CD8-positive, alpha-beta memory T cell (primary cell): ENCODE measurements at places on chromosomes 4 and X. TPM values are rescaled to one million over a fixed set of nuclear protein-coding genes. Genes with fewer than 3 reads are reported as not detected.

TMEM31 gene
- total RNA-seq, result not detected

TMSB15A gene
- total RNA-seq, result 0.49 TPM

EOLA2 gene
- total RNA-seq, result 66.1 TPM

TRIM60 gene
- total RNA-seq, result not detected

SATL1 gene
- not detected for total RNA-seq

RAB40AL gene
- 0.49 TPM for total RNA-seq

MAGEB1 gene
- not detected for total RNA-seq

LUZP4 gene
- total RNA-seq, result not detected

TASL gene
- 1.2 TPM for total RNA-seq

SLC34A2 gene
- not detected for total RNA-seq

BEX3 gene
- total RNA-seq, result 10.6 TPM

NCBP2L gene
- total RNA-seq, result not detected

FAM9C gene
- not detected for total RNA-seq

DGKK gene
- total RNA-seq, result not detected

ALB gene
- total RNA-seq, result not detected

GRCh38 chrX:121032531-121032930, 14.9 kb upstream of the GLUD2 start:
- DNase-seq, result no peak

DNA sequence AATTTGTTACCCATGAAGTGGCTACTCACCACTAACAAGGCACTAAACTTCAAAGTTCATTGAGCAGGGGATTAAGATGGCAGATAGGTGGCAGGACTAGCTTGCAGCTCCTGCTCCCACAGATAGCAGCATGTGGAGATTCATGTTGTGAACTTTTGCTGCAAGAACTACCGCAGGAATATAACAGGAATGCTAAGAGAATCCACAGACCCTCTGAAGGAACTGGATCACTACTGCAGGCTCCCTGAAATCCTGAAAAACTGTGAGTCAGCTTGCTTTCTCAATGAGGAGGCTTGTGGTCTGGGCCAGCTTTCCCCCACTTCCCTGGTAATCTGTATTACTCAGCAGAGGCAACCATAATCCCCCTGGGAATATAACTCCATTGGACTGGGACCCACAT, 118.5 kb upstream of the VCX2 start:
- DNase-seq, result no peak

GRCh38 chr4:184369871-184370270, 104.5 kb downstream of the IRF2 start:
- DNase-seq, result no peak

DNA sequence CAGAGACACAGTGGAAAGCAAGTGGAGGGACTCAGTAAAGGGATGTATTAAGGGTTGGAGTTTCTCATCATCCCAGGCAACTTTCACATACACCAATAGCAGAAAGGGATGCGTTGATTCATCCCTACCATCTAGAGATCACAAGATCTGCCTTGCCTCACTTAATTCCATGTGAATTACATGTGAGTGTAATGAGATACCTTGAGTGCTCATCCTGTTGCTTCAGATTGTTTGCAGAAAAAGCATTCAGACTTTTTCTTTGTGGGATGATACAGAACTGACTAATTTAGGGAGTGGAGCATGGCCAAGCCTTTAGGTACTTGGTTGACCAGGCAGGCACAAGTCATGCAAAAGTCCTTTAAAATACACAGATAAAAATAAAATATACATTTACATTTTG, 124.8 kb upstream of the SLIT2 start:
- no peak for DNase-seq

GRCh38 chr4:3365871-3366842, 73.3 kb downstream of the RGS12 start:
- no peak for DNase-seq

- no peak for DNase-seq
These were observed 31.1 kb downstream of the PGRMC2 start for GRCh38 chr4:128256539-128256938.

- no peak for DNase-seq
These were observed 24.9 kb downstream of the JAKMIP1 start for GRCh38 chr4:6175426-6175825.

DNA sequence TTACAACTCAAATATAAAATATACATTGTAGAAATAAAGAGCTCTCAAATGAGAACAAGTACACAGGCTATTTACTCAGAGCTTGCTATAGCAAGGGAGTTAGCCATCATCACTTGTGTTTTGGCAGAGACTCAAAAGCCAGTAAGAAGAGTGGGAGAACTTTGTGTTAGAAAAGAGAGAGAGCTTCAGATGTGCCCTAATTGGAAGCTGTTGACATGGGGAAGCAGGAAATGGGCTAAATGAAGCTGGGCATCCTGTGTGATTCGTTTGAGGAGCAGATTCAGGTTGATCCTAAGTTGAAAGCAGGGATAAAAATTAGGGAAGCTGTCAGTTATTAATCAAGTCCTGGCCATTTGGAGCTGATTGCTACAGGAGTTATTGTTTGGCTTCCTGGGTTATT, 207.4 kb upstream of the MAOA start:
- no peak for DNase-seq

GRCh38 chrX:132463411-132463810, 25.4 kb downstream of the MBNL3 start:
- DNase-seq, result no peak

GRCh38 chrX:78643874-78644273, 15.3 kb downstream of the RTL3 start:
- DNase-seq, result no peak

DNA sequence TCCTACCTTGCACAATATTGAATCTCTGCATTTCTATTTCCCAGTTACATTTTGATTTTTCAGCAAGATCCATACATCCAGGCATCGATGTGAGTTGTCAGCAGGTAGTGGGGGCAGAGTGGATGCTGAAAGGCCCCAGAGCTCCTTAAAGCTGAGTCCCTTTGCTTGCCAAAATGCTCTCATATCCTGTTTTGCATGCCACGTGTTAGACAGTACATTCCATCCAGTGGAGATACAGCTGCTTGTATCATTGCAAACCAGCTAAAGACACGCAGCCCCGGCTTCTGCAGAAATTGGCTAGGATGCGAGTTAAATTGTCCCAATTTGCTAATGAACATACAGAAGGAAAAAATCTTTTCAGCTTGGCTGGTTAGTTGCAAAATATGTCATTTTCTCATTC, 179.6 kb upstream of the MXRA5 start:
- no peak for DNase-seq

DNA sequence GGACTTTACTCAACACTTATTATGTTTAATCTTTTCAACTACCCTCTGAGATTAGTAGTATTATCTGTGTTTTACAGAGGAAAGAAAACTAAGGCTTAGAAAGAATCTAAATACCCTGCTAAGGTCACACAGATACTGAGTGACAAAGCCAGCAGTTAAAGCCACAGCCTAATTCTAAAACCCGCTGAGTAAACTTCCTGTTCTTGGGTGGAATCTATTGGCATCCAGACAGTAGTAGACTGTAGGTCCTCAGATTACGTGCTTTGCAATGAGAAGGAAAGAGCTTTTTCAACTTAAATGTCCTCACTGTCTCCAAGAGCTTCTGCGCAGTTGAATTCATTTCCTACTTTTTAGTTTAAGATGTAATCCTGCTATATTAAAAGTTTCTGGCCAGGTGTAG, 126.0 kb downstream of the TENM3 start:
- no peak for DNase-seq

DNA sequence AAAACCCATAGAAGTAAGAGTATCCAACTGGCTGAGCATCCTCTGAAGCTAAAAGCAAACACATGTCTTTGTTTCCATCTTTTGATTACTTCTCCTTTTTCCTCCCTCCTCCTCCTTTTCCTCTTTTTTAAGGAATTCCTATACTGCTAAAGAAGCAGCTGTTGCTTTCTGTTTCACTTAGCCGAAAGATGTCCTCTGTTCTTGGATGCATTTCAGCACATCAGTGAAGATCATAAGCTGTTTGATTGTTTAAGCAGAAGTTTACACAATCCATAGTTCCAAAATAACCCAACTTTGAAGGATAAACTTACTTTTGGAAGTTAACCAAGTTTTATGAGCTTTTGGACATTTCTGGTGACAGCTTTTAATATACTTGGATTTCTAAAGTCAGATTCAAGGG, 55.1 kb upstream of the TNIP3 start:
- DNase-seq, result no peak

GRCh38 chrX:146054311-146054710, 236.7 kb downstream of the SLITRK2 start:
- DNase-seq, result no peak

DNA sequence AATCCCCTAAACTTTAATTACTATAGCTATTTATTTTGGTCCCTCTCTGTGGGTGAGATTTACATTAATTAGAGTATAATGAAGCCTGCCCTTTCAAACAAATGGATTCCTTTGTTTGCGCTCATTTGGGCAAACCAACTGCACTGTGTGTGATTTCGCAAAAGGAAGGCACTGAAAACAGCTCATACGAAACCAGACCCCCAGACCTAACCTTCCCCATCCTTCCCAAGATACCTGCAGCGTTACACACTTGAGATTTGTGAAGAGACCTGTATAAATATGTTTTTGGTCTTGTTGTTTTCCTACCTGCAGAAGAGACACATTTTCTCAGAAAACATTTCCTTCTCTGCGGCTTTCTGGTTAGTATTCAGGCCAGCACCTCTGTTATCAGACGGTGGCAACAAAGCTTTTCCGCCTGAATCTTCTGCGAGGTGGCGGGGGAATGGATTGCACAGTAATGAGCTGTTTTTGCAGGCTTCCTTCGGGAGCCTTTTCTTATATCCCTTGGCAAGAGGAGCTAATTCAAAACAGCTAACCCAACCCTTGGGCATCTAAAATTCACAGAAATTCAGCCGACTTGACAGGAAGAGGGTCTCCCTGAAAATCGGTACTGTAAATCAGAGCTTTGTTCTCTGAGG, 47.6 kb downstream of the CBLL2 start:
- no peak for DNase-seq

DNA sequence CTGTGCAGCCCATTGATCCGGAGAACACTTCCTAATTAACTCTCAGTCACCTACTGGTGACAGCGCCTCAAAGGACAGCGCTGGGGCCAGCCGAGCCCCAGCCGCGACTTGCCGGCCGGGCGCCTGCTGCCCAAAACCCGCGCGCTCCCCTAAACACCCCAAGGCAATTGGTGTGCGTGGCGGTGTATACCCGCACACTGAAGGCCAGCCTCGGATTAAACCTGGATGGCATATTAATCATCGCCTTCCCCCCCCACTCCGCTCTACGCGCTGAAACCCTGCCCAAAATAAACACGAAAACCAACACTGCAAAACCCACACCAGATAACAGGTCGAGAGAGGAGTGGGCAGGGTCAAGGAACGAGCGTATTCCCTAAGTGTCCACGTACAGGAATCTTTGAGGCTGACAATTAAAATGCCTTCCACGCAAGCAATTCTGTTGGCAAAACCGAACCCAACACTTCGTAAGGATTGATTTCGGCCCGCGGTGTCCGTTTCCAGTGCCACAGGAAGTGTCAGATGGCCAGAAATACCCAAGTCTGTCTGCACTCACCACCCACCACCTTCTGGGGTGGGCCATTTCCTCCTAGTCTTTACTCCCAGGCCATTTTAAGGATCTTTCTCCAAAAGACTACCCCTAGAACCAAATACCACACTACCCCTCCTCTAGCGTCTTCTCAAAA, 2.7 kb downstream of the BCOR start:
- no peak for DNase-seq

DNA sequence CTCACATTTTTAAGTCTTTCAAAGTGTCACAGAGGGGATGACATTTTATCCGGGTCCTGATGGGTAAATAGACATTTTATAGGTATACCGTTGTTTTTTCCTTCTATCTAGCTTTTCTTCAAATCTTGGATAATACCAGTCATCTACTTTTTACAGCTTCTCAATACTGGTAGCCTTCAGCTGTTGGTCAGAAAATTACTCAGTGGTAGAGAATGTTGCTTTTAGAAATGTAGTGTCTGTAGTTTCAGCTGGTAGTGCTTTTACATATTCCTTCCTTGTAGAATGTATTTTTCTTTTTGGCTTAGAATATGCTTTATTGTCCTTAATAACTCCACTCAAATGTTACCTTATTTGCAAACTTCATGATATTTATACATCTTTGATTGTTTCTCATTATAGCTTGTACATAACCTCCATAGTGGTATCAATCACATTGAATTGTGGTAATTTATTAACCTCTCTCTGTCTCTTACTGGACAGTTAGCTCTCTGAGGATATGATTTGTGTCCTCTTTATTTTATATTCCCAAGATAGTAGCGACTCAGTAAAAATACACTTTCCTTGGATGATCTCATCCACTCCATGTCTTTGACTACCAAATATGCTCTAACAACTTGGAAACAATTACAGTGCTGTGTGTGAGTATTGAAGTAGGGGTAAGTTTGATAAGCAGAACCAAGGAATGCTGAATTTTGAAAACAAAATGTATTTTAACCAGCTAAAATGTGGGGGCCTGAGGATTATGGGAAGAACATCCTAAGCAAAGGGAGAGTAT, 53.8 kb downstream of the RAP1GDS1 start:
- no peak for DNase-seq

DNA sequence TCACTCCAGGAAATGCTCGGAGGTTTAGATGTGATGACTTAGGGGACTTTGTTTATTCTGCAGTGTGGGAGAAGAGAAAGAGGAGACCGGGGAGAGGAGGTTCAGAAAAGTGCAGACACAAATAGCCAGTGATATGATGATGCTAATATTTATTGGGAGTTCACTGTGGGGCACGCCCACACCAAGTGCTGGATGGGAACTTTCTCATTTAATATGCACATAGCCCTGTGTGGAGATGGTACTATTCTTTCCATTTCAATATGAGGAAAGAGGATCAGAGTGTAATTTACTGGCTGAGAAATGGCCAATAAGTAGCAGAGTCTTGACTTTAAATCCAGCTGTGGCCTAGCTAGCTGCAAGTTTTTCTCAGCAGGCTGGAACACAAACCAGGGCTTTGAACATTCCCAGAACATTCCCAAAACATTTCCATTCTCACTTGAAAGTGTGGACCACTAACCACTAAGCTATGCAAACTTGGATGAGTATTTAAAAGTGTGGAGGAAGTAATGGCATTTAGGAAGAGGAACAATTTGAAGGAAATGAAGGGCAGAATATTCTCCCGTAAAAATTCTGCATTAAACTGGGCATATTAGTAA, 231.7 kb downstream of the HS3ST1 start:
- no peak for DNase-seq

DNA sequence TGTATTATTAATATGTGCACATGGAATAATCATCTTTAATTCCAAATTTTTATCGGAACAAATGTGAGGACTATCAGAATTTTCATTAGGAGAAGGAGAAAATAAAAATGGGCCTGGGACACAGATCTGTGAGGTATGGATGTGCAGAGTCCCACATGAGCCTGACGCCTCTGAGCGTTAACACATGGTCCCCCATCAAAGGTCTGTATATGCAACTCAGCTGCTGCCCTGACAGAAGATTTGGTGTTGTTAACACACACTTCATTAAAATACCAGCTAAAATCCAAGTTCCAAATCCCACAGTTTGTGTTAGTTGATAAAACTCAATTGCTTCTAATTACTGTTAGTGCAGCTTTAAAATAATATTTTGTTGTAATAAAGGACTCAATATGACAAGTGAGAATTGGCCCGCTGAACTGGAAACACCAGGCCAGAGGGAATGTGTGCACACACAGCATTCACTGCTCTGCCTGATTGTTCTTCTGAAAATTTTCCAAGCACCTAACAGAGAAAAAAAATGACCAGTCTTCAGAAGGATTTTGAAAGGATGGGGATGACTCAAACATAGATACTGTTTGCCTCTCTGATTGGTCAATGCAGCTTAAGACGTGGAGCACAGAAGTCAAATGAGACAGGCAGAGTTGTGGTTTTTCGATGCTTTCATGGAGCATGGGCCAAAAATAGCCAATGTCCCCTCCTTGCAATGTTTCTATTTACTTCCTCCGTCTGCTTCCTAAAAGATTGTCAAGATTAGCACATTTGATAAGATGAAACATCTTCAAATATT, 266.6 kb downstream of the NKX6-1 start:
- DNase-seq, result no peak
